ENCODE measurements at places on chromosomes 2 and 18.
A peak's percentile ranks its signal among the peaks of the same experiment; 100 is the strongest.

DNA sequence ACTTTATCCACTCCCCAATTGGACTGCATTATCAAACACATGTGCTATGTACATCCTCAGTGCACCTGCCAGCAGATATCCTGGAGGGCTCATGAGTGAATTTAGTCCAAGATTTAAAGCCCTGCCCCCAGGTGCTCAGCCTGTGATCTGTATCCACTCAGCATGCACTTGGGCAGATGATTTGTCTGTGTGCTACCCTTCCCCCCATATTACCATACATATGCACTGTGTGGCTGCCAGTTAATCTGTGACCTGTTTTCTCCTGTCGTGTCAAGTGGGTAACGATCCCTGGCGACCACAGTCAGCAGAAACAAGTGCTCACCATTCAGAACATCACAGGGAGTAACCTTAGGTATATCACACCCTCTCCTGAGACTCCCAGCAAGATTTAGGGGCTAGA is 10.2 kb downstream of the NAGK start:
- DNase-seq, result no peak

DNA sequence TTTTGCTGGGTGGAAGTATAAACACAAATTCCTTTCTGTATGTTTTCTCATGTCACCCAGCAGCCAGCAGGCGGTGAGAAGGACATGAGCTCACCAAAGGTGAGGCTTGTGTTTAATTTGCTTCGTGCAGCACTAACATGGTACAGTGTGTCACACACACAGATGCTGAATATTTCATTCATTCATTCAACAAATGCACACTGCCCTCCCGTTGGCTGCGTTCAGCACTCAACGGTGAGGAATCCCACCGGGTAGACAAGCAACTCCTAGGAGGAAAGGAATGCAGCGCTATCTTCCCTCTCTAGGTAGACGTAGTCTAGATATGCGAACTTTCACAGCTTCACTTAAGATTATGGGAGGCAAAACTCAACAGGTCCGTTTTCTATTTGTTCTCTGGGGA is 85.1 kb downstream of the LONRF2 start:
- DNase-seq, result no peak

DNA sequence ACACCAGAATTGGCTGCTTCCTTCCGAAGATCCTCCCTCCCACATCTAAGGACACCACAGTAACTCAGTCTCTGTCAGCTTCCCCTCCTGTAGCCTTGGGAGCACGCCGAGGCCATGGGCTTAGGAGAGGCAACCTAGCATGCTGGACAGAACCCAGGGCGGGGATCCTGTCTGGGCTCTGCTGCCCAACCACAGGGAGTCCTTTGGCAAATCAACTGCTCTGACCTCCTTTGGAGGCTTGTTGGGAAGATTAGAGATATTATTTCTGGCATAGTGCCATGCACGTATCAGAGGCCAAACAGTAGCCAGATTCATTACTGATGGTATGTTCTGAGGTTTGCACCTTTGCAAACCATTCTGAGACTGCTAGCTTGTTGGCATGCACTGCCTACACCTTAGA is 262.7 kb upstream of the EPAS1 start:
- DNase-seq, result no peak

DNA sequence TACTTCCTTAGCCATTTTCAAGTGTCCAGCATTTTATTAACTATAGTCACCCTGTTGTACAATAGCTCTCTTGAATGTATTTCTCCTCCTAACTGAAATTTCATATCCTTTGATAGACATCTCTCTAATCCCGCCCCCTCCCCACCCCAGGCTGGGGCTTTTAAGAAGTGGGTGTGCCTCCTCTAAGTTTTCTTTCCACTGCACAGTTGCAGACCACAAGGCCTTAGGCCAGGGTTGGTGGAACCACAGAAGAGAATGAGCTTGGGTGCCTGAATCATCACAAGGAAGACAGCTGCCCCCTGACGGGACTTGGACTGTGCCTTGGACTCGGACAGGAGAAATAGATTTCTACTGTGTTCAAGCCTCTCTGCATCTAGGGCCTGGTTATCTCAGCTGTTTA is 193.4 kb downstream of the HAUS1 start:
- no peak for DNase-seq

- no peak for DNase-seq
Observed at GRCh38 chr2:31944828-31945571, 65.8 kb downstream of the MEMO1 start.

DNA sequence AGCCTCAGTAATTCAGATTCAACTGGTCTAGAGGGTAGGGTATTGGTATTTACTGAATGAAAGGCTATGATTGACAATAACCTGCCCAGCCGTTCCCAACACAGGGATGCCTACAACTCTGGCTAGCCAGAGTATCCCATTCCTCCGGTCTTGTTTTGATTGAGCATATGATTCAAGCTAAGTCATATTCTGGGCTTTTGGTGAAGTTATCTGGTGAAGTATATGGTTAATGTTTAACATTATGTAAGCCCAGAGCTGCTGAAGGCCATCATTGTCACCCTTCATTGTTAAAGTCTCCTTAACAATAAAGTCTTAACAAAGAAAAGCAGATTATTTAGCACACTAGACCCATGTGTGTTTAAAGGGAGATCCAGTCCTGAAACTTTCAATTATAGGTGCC is 152.6 kb downstream of the EXOC6B start:
- no peak for DNase-seq

DNA sequence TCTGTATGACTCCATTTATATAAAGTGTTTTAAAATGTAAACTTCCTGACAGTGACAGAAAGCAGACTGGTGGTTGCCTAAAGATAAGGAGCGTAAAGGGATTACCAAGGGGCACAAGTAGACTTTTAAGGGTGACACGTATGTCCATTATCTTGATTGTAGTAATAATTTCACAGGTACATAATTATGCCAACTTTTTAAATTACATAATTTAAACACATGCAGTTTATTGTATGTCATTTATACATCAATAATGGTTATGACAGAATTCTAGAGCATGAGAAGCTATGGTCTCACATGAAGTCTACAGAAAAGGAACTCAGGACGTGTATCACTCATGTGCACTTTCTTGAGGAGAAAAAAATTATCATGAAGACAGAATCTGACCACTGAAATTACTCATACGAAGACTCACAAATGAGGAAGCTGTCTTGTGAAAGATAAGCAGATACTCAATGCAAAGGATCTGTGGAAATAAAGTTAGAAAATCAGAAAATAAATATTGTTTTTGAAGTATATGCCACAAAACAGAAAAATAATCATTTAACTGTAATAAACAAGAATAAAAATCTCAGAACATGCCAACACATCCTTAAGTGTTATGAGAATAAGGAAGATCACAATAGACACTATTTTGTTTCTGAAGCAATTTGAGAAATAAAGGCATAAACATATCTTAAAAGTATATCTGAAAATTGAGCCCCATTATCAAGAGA is 84.4 kb downstream of the TMEM131 start:
- DNase-seq, result no peak

DNA sequence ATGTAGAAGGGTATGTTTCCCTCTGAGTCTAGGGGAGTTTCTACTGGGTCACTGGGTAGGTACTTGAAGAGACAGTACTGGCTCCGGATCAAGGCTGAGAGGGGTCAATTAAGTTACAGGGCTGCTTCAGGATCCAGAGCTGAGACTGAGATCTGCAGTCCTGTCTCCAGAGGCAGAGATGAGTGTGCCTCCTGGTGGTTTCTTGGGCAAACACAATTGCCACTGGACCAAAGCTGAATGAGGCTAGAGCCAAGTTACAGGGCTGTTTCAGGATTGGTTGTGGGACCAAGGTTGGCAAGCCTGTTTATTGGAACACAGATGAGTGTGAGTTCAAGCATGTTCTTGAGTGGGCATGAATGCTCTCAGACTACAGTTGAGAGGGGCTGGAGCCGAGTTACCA is 157.9 kb downstream of the ADCYAP1 start:
- no peak for DNase-seq

- no peak for DNase-seq
Observed at GRCh38 chr2:158656492-158657229, 138.5 kb upstream of the DAPL1 start.

GRCh38 chr2:182345384-182345783 is 81.5 kb downstream of the PDE1A start:
- no peak for DNase-seq

DNA sequence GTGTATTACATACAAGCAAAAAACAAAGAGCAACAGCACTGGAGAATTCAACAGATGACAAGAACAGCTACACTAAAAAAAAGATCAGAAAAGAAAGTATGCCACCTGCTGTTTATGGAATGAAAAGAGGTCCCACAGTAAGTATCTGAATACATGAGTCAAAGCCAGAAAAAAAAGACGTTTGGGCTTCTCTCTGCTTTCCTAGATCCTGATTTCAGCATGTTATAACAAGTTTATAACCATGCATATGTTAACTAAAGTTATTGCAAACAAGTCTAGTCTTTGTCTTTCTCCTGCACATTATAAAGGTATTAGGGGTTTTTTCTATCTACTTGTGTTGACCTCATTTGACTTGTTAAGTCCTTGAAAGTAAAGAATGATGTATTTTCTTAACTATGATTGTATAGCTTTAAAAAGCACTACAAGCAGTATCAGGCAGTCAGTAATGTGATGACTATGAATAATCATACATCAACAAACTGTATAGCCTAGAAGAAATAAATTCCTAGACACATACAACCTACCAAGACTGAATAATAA is 108.5 kb upstream of the COL5A2 start:
- no peak for DNase-seq

- no peak for DNase-seq
Observed at GRCh38 chr2:234313558-234313957, 183.3 kb downstream of the ARL4C start.

DNA sequence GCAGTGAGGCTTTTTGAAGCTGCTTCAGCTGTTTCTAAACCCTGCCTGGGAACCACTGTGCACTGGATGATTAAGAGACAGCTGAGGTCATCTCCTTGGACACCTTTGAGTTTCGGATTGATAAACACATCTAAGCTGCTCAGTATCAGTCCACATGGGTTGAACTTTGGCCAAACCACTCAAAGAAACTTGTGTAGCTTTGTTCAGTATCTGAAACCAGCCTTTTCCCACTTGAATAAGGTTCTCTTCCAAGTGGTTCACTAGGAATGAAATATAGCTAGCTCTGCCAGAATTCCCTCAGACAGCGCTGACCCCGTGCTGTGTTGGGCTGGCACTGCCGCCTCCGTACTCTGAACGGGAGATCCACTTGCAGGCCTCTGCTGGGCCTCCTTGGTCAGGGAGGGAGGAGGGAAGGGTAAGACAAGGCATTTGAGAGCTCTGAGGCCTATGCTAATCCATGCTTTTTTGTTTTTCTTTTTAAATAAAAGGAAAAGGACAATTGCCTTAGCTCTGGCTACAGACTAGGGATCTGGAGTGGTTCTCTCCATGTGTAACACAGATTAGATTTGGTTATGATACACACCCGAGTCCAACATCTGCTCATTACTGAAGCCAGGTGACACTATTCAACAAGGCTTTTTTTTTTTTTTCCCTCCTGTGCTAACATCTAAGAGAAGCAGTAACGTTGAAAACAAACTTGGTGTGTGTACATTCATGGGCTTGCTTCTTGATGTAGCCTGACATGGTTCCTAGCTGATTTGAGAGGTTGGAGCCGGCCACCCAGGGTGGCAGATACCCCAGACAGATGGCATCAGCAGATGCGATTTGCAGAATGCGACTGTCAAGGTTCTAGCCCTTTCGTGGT is 67.7 kb downstream of the NCK2 start:
- peak; percentile 62 for DNase-seq

DNA sequence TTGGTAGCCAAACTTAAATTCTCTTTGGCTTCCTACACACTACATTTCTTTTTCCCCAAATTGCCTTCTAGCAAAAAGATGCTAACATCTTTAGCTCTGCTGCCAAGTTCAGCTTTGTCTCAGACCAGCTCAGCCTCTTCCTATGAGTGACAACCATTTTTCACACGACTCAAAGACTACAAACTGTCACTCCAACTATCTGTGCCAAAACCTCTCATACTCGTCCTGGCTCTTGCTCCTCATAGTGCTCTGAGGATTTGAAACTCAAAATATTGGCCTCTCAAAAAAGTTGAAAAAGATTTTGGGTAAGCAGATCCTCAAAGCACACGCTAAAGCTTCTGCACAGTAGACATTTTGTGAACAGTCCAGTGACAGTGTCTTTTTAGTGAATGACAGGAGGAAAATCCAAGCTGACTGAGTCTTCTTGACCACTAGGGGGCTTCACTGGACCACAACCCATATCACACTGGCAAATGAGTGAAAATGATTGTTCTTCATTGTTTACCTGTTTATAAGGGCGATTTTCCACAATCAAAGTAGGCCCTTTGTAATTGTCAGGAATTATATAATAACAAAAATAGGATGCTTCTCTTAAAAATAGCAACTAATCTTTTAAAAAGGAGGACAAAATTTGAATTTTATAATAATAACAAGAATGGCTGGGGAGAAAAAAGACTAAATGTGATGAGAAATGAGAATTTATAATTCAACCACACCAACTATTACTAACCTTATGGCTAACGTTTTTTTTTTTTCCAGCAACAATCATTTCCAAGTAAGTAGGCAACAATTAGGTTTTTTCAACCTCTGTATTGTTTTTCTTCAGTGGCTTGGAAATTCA is 85.5 kb upstream of the PGAP1 start:
- peak; percentile 33 for DNase-seq

- no peak for DNase-seq
Observed at GRCh38 chr2:201116959-201117734, 1.2 kb downstream of the CFLAR start.

- DNase-seq, result no peak
Observed at GRCh38 chr18:24914685-24915084, 437.3 kb downstream of the ZNF521 start.

DNA sequence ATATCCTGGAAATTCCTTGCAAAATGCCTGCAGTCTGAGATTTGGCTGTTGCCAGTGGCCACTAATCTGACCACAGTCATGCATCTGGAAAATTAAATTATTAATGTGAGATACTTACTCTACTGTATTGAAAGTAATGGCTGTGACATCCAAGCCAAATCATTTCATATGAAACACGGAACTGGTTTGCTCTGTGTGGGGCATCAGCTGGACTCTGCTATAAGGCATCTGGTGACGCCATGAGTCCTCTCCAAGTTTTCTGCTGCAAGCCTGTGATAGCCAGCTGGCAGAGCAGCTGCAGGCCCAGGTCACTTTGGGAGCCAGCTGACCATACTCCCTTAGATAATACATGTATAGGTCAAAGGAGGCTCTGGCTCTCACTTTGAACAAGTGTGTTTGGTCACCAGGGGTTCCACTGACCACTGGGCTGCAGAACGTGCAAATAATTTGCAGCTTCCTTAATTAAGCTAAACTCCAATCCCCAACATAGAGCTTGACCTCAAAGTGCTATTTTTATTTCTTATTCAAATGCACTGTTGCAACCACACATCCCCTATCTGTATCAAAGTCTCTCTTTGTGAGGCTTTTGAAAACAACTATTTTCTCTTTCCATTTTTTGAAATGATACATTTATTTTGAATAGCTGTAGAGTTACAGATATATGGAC is 152.9 kb downstream of the NCKAP5 start:
- no peak for DNase-seq

GRCh38 chr2:173053043-173053699 is 22.5 kb upstream of the MAP3K20 start:
- no peak for DNase-seq

DNA sequence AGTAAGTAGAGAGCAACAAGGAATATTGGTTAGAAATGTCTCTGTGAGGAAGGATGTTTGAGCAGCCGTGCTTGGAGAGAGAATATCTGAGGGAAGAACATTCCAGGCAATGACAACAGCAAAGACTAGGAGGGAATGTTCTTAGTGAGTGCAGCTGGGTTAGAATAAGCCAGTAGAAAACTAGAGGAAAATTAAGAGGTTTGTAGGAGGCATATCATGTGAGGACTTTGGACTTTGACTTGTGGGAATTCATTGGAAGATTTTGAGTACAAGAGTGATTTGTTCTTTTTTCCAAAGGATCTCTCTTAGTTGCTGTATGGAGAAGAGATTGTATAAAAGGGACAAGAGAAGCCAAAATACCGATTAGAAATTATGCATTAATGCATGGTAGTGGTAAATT is 47.2 kb downstream of the PPM1B start:
- DNase-seq, result no peak
